Stimulated activated CD8-positive, alpha-beta memory T cell treated with anti-CD3 and anti-CD28 coated beads, Interleukin-15, amount 100 ng/mL, for 1 hour (primary cell): ENCODE measurements at places on chromosomes 3 and 15.

DNA sequence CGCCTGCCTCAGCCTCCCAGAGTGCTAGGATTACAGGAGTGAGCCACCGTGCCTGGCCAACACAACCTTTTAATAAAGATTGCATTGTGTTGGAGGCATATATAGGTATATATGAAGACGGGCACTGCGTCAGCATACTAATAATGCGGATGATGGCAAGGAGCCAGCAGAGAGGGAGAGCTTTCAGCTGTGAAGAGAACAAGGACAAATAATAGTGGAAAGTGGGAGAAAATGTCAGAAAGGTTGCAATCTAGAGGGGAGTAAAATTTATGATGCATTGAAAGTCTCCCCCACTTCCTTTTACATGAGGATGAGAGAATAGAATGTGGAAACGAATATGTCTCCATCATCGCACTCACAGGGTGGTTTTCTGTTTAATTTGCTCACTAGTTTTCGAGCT, 170.5 kb upstream of the TBL1XR1 start:
- no peak for DNase-seq

DNA sequence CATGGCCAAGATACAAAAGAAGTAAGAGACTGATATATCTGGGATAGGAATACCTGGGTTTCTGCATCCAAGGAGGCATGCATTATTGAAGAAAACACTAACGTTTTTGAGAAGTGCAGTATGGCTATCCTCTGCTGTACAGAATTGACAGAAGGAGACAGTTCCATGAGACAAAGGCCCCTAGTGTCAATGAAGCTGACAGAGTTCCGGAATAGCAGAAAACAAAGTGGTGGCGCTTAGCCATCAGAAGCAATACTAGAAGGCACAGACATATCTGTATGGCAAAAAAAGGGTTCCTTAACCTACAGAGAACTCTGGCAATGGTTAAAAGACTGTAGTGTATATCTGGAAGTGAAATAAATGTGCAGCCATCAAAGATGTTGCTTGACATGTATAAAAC, 77.8 kb downstream of the VGLL3 start:
- DNase-seq = no peak

- DNase-seq = no peak
These were observed 4.0 kb downstream of the EPHB3 start for GRCh38 chr3:184565421-184566211.

- DNase-seq = no peak
These were observed 244.0 kb downstream of the OCA2 start for GRCh38 chr15:27855137-27855536.

DNA sequence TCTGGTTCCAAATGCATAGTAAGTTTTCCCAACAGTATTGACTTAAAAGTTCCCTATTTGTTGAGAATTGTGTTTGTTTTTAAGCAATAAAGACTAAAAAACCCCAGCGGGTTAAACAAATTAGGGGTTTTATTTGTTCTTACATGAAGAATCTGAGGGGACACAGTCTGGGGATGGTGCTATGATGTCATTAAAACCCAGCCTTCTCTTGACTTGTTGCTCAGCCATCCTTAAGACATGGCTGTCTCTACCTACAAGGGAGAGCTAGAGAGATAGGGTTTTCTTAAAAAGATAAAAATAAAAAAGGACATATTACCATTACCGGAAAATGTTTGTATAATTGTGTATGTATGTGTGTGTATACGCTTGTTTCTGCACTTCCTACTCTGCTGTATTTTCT, 11.7 kb upstream of the ARL14 start:
- no peak for DNase-seq

DNA sequence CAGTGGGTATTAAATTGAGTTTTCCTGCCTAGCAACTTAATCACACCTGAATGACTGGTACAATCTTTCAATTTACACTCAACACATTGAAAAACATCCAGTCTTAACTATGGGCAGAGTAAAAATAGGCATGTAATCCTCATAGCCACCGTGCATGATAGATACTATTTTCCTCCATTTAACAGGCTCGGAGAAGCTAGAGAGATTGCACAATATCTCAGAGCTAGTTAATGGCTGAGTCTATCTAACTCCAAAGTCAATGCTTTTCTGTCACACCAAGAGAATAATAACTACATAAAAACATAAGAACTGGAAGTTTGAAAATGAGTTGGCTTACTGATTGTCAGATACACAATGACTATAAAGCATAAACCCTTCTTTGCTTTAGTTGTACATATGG, 36.8 kb downstream of the LSAMP start:
- no peak for DNase-seq

- DNase-seq = no peak
These were observed 42.0 kb downstream of the PML start for GRCh38 chr15:74036271-74037170.

- DNase-seq = no peak
These were observed 75.7 kb downstream of the ITGB5 start for GRCh38 chr3:124811436-124811835.

DNA sequence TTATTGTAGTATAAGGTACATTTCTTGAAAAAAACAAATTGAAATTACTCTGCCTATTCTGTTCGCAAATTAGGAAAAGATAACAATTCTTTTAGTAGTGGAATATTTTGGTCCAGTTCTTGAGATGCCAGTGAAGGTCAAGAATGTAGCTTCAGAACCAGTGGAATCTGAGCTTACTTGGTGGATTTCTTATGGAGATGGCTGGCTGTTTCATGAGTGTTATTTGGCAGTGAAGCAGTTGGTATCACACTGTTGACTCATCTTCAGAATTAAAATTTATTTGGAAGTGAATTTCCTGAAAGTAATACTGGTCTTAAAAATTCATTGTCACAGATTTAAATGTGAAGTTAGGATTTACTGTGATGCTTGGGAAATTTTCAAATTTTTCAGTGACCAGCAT, 19.1 kb downstream of the RNF13 start:
- DNase-seq = no peak

GRCh38 chr3:153958635-153959595, 162.3 kb upstream of the ARHGEF26 start:
- no peak for DNase-seq

DNA sequence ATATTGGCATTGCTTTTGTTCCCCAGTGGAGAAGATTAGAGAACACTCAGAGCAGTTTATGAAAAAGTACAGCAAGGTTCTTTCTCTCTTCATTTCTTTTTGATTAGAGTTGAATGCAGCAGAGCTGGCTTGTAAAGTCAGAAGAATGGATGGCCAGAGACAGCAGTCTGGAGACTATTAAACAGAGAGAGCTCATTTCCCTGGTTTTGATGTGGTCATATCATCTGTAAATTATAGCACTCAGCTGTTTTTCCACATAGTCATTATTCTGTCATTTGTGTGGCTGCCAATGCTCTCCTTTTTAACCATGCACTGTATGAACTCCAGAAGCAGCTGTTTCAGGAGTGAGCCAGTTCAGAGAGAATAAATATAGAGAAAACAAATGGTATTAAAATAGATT, 177.4 kb upstream of the CRBN start:
- no peak for DNase-seq

DNA sequence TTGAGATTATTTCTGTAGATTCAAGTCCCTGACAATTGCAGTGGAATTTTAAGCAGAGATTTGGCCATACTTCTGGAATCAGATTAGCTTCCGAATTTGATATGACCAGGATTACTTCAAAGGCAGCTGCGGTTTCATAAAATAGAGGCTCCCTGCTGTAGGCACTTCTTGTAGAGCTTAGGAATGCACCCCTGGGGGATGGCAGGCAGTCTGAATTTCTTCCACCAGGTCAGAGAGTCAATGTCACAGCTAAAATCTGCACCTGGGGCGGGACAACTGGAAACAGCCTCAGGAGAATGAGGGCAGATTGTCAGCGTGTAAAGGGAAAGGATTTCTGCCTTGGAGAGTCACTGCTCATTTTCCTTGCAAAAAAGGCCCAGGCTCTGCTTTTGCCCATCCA, 182.6 kb downstream of the ARRDC4 start:
- no peak for DNase-seq
